ENCODE measurements at places on chromosomes 4 and X.
A peak's percentile ranks its signal among the peaks of the same experiment; 100 is the strongest.

- no peak for DNase-seq
Observed at GRCh38 chr4:173091362-173091761, 77.2 kb upstream of the GALNT7 start.

DNA sequence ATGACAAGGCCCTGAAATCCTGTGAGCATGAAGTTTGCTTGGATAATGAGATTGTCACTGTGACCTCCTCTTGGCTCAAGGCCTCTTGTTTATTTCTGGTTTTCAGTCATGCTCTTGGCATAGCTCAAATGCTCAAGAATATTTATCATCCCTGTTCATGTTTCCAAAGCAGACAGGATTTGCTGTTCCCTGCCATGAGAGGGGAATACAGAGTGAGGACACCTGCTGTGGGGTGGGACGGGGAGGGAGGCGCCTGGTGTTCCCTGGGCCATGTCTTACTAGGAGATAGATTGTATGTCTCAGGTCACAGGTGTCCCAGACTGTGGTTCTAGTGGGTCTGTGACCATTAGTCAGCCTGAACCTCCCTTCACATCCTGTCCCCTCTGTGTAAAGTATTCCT, 34.9 kb upstream of the SH3RF1 start:
- DNase-seq: no peak

- no peak for DNase-seq
Observed at GRCh38 chrX:43612400-43612799, 43.7 kb upstream of the MAOA start.

- DNase-seq: peak; percentile 56
Observed at GRCh38 chr4:112253382-112254000, 21.9 kb downstream of the AP1AR start.

- no peak for DNase-seq
Observed at GRCh38 chrX:154312116-154312515, 16.5 kb downstream of the TKTL1 start.

GRCh38 chr4:78653655-78654054, 102.1 kb downstream of the ANXA3 start:
- DNase-seq: no peak

- no peak for DNase-seq
Observed at GRCh38 chr4:101678180-101678579, 112.3 kb upstream of the BANK1 start.

DNA sequence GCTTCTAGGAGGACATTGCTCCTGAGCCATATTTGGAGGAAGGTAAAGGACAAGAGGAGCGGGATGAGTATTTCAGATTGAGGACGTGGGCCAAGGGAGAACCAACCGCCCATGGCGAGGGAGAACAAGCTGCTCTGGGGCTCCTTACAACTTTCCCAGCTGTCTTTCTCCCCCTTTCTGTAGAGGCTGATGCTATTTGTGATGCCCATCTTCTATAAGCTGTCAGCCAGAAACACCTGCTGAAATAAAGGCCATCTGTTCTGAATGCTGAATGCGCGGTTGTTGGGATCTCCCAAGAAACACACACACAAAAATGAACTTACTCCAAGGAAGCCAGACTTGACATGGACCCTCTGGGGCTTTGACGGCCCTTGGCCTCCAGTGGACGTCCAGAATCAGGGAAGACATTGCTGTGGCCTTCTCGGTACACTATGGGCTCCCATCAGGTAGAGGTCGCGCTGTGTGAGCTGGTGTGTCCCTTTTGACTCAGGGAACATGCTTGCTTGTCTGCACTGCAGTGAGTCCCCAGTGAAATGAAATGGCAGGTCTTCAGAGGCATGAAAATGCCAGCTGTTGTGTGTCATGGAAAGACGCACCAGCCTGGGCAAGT, 30.9 kb downstream of the RWDD4 start:
- DNase-seq: no peak

- DNase-seq: no peak
Observed at GRCh38 chr4:145868637-145869409, 69.8 kb downstream of the ZNF827 start.

DNA sequence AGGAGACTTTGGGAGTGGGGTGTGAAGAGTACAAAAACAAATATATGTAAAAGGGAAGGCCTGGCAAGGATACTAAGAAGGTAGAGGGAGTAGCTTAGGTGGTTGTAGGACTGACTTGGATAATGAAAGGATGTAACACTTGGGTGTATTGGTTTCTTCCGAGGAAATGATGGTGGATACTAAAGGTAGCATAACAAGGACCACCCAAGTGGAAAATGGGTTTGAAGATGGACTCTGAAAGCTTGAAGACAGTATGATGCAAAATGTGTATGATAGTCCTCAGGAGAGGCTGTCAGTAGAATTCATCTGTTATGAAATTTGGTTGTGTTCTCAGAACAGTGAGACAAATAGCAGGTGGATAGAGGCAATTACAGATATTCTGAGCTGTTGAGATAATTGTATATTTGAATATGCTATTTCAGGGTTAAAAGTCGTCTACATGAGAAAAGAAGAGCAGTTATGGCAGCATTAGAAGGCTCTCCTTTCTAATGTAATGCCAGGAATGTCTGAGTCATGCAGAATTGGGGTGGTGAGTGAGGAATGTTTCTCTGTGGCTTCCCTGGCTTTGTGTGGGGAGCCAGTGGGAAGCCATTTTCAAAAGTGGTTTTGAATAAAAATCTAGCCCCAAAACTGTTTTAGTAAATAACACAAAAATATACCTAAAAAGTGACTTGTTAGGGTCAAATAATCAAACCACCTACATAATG, 75.6 kb downstream of the FHIP1A start:
- DNase-seq: no peak

GRCh38 chrX:153766098-153766817, 2.2 kb downstream of the PLXNB3 start:
- DNase-seq: no peak

DNA sequence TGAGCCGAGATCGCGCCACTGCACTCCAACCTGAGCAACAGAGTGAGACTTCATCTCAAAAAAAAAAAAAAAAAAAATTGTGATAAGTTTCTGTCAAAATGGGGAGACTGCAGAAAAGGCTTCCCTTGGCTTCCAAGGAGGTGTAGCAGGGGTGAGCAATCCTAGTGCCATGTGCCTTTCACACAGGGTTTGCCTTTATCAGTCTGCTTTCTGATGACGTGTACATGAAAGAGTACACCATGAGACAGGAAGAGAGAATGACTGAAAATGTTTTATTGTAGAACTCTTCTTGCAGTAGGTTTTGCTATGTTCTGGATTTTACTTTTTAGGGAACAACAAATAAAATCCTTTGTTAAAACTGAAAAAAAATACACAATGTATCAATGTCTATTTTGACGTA, 23.4 kb upstream of the ZFP42 start:
- no peak for DNase-seq

GRCh38 chrX:68832516-68833447, 4.0 kb downstream of the EFNB1 start:
- no peak for DNase-seq

- peak; percentile 64 for DNase-seq
Observed at GRCh38 chr4:40719008-40719623, 30.6 kb upstream of the NSUN7 start.

GRCh38 chrX:41100200-41100599, 15.0 kb downstream of the USP9X start:
- no peak for DNase-seq

DNA sequence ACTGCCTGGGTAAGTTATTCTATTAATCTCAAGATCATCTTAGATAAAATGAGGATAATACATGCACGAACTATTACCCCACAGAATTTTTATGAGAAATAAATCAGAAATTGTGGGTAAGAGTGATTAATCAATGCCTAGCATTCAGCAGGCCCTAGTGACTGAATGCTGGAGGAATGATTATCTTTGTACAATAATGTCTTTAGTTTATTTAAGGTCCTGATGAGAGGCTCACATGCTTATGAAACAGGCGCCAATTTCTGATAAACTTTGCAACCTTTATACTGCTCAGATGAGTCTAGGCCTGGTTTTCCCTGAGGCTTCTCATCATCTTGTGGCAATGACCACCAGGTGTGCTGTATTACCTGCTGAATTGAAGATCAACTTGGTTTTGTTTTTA, 27.8 kb upstream of the BMP2K start:
- no peak for DNase-seq

DNA sequence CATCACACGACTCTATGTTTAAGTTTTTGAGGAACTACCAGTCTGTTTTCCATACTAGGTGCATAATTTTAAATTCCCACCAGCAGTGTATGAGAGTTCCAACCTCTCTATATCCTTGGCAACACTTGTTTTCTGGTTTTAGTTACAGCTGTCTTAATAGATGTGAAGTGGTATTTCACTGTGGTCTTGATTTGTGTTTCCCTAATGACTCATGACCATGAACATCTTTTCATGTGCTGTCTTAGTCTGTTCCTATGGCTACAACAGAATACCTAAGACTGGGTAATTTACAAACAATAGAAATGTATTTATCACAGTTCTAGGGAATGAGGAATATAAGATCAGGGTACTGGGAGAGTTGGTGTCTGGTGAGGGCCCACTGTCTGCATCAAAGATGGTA, 51.5 kb upstream of the GPR78 start:
- no peak for DNase-seq

- no peak for DNase-seq
Observed at GRCh38 chr4:12319765-12320164, 891.1 kb upstream of the HS3ST1 start.

GRCh38 chrX:21939906-21940305, 603 bp upstream of the SMS start:
- DNase-seq: no peak

DNA sequence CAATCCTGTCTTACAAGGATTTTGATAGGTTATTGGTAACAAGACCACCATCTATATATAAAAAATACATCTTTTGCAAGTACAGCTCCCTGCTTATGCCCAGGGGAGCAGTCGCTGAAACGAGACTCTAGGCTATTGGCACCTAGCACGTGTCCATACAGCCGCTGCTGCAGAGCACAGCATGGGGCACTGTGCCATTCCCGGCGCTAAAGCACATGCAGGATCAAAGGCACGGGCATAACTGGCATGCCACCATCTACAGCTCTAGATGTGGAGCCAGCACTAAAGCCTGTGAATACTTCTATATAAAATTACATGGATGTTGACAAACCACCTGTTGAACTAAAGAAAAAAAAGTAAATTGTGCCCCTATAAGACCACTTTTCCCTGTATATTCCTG, 144.8 kb downstream of the COL25A1 start:
- DNase-seq: no peak

- no peak for DNase-seq
Observed at GRCh38 chr4:24781999-24782745, 13.2 kb upstream of the SOD3 start.

GRCh38 chr4:141180991-141181761, 39.5 kb upstream of the ZNF330 start:
- DNase-seq: no peak

- DNase-seq: no peak
Observed at GRCh38 chr4:23068756-23069155, 376.0 kb downstream of the GBA3 start.

DNA sequence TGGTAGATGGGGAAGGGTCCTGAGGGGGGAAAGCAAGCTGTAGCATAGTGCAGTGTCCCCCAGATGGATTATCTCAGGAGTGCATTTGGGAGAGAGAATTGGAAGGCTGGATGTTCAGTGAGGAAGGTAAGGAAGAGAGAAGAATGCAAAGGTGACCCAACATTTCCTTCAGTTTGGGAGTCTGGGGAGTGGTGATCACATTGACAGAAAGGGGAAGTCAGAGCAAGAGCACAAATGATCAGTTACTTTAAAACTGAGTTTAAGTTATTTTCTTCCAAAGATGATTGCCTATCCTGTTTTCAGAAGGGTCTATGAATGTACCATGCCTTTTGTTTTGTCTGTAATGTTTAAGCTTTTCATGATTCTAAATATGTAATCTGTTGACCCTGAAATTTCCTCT, 47.6 kb downstream of the ARHGAP10 start:
- no peak for DNase-seq

DNA sequence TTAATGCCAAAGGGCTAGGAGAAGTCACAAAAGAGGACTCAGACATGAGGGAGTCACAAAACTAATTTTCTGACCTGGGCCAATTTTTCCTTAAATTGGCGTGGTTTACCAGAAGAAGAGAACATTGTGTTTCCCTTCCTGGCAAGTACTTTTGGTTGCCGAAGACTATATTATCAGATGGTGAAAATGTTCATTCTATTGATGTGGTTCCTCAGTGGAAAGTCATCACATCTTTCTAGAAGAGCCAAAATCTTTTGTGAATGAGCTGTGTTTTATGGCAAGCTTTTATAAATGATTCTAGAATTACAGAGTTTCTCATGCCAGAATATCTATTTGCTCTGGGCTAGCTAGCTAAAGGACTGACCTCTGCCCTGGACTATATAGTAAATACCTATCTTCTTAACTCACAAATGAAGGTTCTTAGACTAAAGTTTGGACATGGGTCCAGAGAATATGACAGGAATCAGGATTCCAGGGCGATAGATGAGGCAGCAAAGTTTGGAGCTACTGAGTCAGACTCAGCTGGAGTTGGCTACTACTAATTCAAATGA, 288.9 kb downstream of the IL1RAPL2 start:
- no peak for DNase-seq

Data from COR-L47 (cell line).